ENCODE measurements at places on chromosomes 6 and 20. TPM values are rescaled to one million over a fixed set of nuclear protein-coding genes. Genes with fewer than 3 reads are reported as not detected.

Gene EXOC2
- total RNA-seq = 26.4 TPM

- no peak for DNase-seq
Measured at GRCh38 chr20:17171746-17172280, 55.0 kb upstream of the PCSK2 start.

GRCh38 chr6:63263444-63263843, 52.2 kb downstream of the FKBP1C start:
- DNase-seq = no peak

- no peak for DNase-seq
Measured at GRCh38 chr6:117513778-117514365, 31.4 kb downstream of the DCBLD1 start.

GRCh38 chr6:36197739-36198221, 1.2 kb downstream of the BRPF3 start:
- DNase-seq = no peak

DNA sequence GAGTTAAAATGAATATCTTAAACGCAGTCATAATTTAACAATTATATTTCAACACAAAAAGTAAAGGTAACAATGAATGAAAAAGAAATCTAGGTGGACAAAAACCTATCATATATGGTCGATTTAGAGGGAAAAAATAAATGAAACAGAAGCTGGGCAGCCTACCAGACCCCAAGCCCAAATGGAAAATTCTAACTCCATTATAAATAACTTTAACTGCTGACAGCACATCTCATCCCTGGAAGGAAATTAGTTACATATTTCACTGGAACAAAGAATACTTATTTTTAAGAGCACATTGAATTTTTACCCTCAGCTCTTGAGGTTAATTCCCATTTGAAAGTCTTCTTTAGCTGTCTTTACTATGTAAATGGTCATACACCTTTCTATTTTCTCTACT, 39.1 kb downstream of the COL12A1 start:
- no peak for DNase-seq

DNA sequence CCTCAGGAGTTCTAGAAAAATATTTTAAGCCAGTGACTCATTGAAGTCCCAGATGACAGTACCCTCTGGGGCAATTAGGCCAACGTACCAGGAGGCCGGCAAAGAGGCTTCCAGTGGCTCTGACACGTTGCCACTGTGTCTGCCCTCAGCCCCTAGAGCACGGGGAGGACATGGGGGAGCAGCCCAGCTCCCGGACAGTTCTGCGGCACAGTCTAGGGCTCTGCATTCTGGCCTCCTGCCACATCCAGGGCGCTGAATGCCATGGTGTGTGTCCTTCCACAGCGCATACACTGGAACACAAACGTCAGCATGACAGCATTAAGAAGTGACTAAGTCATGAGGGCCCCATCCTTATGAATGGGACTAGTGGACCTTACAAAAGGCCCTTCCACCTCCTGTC, 156.2 kb downstream of the RNASET2 start:
- no peak for DNase-seq

Gene RALGAPB
- 40.0 TPM for total RNA-seq

GRCh38 chr6:117829594-117830319, 77.3 kb upstream of the SLC35F1 start:
- DNase-seq = no peak

DNA sequence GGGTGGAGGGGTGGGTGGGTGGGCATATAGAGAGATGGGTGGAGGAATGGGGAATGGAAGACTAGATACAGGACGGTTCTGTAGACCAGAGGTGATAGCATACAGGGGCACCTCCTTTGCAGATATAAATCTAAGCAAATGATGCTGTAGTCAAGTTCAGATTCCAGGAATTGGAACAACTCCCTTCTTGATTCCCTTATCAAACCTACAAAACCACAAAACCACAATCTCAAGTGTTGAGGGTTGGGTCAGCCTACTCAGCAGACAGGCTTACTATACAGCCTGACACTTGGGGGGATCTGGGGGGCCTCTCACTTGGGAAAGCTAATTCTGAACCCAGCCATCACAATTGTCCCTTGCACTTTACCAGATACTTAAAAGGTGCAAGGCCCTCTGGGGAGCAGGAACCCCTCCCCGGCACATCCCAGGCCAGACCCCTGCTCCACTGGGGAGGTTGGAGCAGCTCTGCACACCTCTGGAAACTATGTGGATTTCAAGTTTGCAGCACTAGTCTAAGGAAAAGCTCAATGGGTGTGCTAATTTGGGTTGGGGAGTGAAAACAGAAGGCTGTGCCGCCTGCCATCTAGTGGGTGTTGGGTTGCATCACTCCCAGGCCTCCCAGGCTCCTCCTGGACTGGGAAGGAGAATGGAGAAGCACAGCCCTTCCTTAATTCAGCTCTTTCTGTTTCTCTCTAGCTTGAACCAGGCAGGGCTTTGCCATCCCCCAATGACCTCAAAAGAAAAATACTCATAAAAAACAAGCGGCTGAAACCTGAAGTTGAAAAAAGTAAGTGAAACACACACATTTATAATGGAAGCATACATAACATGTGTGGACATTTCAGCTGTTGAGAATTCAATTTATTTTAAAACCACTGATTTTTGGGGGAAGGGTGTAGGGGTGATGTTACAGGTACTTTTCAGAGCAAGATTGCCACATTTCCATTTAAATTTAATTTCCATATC, 121.2 kb upstream of the LAMP5 start:
- peak; percentile 19 for DNase-seq

GRCh38 chr6:38302081-38302480, 337.6 kb downstream of the BTBD9 start:
- no peak for DNase-seq

DNA sequence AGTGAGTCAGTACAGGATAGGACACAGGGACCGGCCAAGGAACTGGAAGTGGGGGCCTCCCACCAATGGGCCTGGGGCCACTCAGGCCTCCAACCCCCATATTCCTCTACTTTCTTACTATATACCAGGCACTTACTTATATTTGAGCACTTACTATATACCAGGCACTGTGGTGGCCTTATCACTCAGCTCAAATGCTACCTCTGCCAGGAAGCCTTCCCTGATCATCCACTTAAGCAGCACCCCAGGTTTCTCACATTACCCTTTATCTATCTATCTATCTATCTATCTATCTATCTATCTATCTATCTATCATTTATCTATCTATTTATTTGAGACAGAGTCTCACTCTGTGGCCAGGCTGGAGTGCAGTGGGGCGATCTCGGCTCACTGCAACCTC, 12.3 kb upstream of the UBE2V1 start:
- no peak for DNase-seq

Gene MED23
- total RNA-seq = 39.9 TPM

GRCh38 chr20:3129094-3129493, 30.6 kb downstream of the FASTKD5 start:
- DNase-seq = no peak

Gene TFAP2D
- total RNA-seq = not detected

Gene HMGCLL1
- not detected for total RNA-seq

GRCh38 chr6:168996356-168996625, 257.4 kb downstream of the THBS2 start:
- DNase-seq = no peak

DNA sequence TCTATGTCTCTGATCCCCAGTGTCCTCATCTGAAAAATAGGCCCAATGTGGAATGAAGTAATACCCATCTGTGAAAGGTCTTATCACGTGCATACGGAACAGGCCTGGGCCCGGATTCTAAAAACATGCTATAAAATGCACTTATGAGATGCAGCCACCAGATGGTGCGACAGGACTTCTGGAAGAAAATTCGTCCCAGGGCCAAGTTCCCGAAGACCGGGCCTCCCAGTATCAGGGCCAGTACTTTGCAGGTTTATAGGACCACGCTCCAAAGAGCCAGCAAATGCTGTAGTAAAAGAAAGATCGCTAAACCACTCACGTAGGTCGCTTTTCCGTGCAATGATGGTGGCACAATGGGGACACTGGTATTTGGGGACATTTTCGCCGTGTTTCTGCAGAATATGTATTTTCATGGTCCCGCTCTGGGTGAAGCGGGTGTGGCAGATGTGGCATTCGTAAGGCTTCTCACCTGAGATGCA, 10.6 kb downstream of the CTCFL start:
- no peak for DNase-seq

DNA sequence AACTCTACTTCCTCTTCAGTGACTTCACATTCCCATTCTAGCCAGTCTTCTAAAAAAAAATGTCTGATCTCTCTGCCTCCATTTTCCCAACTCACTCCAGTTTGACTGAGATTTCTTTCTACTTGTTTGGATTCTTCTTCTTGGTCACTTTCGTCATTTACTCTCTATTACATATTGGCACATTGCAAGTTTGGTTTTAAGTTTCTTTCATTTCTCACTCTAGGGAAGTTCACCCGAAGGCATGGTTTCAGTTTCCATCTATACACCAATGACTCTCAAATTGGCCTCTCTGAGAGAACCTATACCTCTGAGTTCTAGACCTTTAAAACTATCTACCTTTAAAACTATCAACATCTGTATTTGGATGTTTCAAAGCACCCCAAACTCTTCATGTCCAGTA, 51.3 kb downstream of the CD109 start:
- no peak for DNase-seq

DNA sequence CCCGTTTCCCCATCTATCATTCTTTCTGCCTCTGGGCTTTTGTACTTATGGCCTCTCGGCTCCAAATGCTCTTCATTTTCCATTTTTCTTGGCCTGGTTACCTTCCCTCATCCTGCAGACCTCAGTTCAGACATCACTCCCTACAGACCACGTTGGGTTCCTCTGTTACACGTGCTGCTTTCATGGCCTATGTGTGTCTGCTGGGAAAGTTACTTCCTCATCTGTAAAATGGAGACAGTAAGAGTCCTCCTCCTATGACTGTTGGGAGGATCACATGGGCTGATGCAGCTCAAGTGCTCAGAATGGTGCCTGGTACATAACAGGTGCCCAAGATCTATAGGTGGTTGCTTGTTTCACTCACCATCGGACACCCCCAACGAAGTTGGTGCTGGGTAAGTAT, 13.5 kb downstream of the KCNK17 start:
- DNase-seq = no peak

Gene RAMACL
- total RNA-seq = 0.33 TPM

DNA sequence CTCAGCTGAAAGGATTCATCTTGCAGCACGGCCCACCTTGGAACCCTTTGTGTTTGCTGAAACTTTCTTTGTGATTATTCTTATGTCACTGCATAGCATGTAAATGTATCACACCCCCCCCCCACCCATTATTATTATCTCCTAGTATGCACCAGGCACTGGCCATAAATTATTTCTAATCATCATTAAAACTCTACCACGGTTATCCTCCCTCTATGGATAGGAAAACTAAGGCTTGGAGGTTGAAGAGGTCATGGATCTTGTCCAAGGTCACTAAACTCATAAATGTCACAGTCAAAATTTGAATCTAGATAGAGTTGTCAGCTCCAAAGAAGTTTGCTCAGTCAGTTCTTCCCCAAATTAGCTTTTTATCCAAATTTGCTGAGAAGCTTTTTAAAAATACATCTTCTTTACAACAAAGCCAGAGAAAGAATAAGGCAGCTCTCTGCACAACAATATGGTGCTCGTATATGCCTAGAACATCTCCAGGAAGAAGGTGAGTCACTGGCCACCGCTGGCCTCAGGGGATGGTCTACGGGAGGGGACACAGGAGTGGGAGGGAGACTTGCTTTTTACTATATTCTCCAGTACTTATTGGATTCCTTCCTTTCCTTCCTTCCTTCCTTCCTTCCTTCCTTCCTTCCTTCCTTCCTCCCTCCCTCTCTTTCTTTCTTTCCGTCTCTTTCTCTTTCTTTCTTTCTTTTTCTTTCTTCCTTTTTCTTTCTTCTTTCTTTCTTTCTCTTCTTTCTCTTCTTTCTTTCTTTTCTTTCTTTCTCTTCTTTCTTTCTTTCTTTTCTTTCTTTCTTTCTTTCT, 134.5 kb downstream of the VEGFA start:
- no peak for DNase-seq

Gene TRIM31
- not detected for total RNA-seq

Gene GMPR
- total RNA-seq = not detected

DNA sequence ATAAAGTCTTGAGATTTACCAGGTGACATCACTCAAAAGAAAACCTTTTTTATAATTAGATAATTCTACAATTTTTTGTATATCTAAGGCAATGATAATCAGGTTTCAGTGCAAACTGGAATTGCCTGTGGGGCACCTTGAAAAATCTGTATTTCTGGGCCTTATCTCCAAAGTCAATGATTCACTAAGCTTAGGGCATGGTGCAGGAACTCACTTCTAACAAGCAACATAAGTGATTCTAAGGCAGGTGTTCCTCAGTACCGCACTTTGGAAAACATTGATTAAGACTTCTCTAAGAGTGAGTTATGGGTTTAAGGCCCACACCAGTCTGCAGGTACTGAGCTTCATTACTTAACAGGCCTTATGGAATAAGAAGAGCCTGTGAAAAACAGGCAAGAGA, 115.3 kb downstream of the COL12A1 start:
- DNase-seq = no peak

DNA sequence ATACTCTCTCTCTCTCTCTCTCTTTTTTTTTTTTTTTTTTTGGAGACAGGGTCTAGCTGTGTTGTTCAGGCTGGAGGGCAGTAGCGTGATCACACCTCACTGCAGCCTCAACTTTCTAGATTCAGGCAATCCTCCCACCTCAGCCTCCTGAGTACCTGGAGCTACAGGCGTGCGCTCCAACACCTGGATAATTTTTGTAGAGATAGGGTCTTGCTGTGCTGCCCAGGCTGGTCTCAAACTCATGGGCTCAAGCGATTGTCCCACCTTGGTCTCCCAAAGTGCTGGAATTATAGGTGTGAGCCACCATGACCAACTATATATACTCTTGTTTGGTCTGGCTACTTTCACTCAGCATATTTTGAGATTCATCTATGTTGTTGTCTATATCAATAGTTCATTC, 154.9 kb downstream of the ZFAND3 start:
- no peak for DNase-seq

- DNase-seq = no peak
Measured at GRCh38 chr6:36729161-36729524, 31.5 kb downstream of the RAB44 start.

Gene SLC16A10
- not detected for total RNA-seq

Gene BPIFB4
- total RNA-seq = not detected

Gene ZC2HC1B
- not detected for total RNA-seq

Measured in OCI-LY7 (cell line).